ENCODE measurements at places on chromosomes 3 and 15.
A peak's percentile ranks its signal among the peaks of the same experiment; 100 is the strongest.

GRCh38 chr3:195911946-195912270 lies 3.6 kb upstream of the TNK2 start:
- no peak for DNase-seq

- no peak for DNase-seq
These were observed 192.6 kb downstream of the RAP2B start for GRCh38 chr3:153354641-153355040.

GRCh38 chr3:8311321-8311720 lies 190.3 kb upstream of the LMCD1 start:
- no peak for DNase-seq

GRCh38 chr3:20080956-20081554 lies 40.8 kb downstream of the KAT2B start:
- no peak for DNase-seq

GRCh38 chr3:110811050-110811449 lies 260.6 kb upstream of the NECTIN3 start:
- no peak for DNase-seq

GRCh38 chr3:173109143-173109542 lies 31.9 kb downstream of the SPATA16 start:
- no peak for DNase-seq

- DNase-seq = peak; percentile 40
These were observed 10.9 kb downstream of the RMDN3 start for GRCh38 chr15:40743921-40744814.

DNA sequence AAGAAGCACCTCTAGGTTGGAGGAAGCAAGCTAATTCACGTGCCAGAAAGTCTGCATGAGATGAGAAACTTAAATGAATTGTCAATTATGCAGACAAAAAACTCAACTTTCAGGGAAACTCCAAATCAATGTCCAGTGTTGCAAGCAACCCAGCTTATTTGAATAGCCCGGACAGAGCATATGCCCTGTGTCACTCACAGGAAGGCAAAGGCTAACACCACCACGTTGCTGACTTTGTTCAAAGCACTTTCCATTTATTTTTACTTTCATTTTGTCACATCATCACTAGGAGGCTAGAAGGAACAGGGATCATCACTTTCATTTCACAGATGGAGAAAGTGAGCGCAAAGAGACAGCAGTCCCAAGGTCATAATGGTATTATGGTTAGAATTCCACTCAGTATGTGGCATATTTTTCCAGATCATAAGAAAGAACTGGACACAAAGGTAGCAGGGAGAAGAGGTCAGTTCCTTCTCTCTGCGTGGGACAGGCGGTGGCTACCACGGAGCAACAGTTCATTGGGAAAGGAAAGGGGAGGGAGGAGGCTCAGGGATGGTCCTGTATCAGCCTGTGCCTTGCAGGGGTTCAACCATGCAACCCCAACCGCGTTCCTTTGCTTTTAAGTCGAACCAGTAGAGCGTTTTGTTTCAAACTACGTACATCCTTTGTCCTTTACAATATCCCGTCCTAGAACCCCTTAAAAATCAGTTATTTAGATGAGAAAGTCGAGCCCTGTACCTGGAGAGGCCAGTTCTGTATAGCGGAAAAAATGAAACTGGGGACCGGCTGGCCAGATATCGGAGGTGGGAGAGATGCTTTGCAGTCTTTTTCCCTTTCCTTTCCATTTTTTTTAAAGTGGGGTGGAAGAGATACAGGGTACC lies 1.1 kb downstream of the HEG1 start:
- no peak for DNase-seq

- DNase-seq = peak; percentile 21
These were observed 77.8 kb downstream of the NBEAL2 start for GRCh38 chr3:47057212-47057671.

DNA sequence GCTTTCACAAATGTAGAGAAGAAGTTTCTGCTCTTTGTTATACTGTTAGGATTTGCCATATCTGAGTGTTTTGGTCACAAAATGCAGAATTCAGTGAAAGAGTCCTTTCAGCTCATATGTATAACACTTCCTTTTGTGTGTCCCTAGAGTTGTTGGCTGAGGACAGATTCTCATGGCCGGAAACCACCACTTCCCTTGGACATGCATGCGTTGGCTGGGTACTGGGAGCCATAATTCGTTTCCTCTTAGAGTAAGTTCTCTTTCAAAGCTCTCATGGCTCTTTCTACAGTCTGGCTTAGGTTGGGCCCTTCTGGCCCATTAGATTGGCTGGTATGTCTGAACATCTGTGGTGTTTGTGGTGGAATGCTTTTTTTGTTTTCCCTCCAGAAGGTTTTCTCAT lies 298.5 kb downstream of the DIPK2A start:
- DNase-seq = no peak

GRCh38 chr3:182978387-182978786 lies 2.0 kb downstream of the DCUN1D1 start:
- DNase-seq = no peak

GRCh38 chr3:119330858-119331257 lies 36.7 kb downstream of the ARHGAP31 start:
- no peak for DNase-seq

- DNase-seq = no peak
These were observed 38.6 kb upstream of the SEC22A start for GRCh38 chr3:123163141-123163540.

DNA sequence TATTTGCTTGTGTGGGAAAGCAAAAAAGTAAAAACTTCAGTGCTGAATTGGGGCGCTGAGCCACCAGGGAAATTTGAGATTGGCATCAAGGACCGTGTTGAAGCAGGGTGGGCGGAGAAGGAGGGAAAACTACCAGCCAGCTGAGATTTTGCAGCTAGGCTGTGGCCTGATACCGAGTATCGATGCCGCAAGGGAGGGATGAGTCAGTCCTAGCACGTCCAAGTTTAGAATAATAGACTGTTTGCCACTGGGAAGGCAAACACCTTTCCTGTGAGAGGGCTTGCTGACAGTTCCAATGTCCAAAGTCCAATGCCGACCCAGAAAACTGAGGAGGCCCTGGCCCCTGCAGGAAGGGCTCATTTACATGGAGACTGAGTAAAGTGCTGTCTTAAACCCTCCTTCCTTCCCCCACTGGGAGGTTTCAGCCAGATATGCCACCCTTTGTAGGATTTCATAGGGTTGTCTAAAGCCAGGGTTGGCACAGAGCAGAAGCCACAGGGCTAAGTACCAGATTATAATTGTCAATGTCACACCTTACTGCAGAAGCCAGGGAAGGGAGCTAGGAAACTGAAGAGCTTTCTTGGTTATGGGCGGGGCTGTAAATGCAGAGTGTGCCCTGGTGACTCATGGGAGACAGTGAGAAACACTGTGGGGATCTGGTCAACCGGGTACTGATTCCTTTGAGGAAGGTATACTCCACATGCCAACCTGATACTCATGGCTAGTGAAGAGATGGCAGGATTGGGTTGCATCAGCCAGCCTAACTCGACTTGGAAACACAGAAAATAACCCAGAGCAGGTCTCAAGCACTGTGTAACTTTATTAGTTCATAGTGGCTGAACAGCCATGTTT lies 28.4 kb upstream of the PIK3CB start:
- no peak for DNase-seq

DNA sequence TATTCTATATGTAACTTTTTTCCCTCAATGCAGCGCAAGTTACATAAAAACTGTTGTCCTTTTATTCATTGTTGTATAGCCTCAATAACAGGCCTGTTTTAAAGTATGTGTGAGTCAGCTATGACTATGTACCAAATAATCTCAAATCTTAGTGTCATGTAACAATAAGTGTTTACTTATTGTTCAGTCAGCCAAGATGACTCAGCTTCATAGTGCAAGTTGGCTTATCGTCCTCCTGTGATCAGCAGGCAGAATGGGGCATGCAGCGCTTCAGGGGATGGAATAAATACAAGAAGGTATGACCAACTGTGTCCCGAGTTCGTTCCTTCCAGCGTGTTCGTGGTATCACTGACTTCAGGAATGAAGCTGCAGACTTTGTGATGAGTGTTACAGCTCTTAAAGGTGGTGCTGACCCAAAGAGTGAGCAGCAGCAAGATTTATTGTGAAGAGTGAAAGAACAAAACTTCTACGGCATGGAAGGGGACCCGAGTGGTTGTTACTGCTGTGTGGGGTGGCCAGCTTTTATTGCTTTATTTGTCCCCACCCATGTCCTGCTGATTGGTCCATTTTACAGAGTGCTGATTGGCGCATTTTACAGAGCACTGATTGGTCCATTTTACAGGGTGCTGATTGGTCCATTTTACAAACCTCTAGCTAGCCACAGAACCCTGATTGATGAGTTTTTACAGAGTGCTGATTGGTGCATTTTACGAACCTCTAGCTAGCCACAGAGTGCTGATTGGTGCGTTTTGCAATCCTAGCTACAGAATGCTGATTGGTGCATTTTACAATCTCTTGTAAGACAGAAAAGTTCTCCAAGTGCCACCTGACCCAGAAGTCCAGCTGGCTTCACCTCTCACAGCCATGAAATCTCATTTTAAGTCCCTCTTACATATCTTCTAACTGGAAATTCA lies 1016.0 kb downstream of the MCTP2 start:
- DNase-seq = no peak

GRCh38 chr3:76638006-76638405 lies 401.9 kb upstream of the ROBO2 start:
- no peak for DNase-seq

- no peak for DNase-seq
These were observed 94.8 kb downstream of the CD200R1L start for GRCh38 chr3:112751564-112752512.

DNA sequence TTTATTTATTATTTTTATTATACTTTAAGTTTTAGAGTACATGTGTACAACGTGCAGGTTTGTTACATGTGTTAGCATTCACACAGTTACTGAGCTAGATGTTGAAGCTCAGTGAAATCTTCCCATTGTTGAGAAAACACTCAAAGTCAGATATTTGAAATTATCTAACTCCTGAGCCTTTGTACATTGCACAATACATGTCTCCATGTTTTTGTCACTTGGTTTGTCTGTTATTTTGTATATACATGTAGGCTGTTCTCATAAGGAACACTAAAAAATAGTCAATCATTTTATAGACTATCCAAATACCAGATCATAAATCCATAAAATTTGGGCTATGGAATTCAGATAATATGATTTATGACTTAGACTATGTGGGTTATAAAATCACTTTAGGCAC lies 1126.5 kb downstream of the NSUN3 start:
- DNase-seq = no peak

GRCh38 chr3:46670000-46670890 lies 23.2 kb downstream of the ALS2CL start:
- DNase-seq = no peak

Measured in activated T-helper 1 cell treated with Interleukin-2 at 50 U/mL for 16 hours (primary cell).